ENCODE measurements at places on chromosomes 2 and 18.

- no peak for DNase-seq
Measured at GRCh38 chr18:23772327-23773024, 83.2 kb downstream of the LAMA3 start.

- peak; percentile 36 for DNase-seq
Measured at GRCh38 chr2:231708773-231709635, 679 bp downstream of the PTMA start.

DNA sequence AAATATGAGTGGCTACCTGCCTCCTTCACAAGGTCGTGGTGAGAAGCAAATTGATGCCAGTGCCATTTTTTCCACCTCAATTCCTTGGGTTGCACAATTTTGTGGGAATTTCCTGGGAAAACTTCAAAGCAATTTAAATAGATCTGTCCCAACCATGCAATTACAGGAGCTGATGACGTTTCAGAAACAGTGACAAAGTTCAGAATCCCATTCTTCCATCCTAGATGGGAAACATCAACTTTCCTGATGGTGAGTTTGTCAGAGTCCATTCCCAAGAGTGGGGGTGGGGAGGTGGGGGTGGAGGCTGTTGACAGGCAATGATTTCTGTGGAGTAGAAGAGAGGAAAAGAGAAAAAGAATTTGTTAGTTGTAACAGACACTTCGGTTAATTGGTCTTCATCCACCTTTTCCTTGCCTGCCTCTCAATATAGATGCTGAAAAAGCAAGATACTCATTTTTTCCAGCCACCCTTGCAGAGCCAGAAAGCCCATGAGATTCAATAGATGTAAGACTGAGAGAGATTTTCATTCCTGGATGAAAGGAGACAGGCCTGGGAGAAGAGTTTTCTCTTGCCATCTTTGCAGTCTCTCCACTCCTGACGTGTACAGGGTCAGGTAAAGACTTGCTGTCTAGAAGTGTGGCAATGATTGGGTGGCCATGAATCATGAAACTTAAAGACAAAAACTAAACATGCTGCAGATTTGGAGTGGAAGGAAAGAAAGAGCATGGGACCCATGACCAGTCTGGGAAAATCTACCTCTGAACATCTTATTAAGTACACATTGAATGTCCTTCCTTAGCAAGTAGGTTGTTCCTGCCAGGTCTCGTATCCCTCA, 47.3 kb downstream of the SOCS6 start:
- DNase-seq: no peak

GRCh38 chr18:12159446-12159845, 65.8 kb downstream of the ANKRD62 start:
- no peak for DNase-seq

- DNase-seq: no peak
Measured at GRCh38 chr2:101704046-101704466, 6.5 kb downstream of the MAP4K4 start.

DNA sequence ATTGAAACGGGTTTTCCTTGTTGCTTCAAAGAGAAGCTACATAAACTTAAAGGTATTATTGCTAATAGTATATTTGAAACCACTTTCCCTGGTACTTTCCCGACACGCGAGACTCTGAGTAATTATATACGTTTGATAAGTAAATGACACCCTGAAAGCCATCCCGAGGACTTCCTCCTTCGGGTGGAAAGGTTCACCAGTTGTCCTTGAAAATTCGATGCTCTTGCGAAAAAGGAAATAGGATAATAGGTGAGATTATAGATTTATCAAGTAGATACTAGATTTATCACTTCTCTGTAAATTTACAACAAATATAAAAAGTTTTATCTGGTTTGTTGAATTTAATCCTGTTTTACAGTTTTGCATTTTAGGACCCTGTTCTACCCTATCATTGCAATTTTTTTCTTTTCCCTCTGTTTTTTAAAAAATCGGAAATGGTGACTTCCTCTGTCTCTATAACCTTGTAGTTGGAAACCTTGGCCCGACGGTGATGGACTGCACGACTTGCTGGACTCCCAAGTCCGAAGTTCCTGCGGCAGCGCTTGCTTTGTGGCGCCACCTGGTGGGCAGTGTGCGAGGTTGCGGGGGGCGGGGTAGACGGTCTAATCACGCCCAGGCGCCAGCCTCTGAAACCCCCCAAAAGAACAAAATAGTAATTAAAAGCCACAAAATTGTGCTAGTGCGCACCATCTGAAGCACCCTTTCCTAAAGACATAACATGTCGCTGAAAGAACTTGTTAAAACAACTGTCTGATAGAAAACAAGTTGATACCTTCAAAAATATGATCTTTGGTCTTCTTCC, 972 bp upstream of the DLX2 start:
- peak; percentile 64 for DNase-seq

GRCh38 chr2:230589497-230590015, 123.1 kb upstream of the CAB39 start:
- DNase-seq: no peak

- DNase-seq: peak; percentile 99
Measured at GRCh38 chr2:11154923-11155380, 315 bp upstream of the SLC66A3 start.

DNA sequence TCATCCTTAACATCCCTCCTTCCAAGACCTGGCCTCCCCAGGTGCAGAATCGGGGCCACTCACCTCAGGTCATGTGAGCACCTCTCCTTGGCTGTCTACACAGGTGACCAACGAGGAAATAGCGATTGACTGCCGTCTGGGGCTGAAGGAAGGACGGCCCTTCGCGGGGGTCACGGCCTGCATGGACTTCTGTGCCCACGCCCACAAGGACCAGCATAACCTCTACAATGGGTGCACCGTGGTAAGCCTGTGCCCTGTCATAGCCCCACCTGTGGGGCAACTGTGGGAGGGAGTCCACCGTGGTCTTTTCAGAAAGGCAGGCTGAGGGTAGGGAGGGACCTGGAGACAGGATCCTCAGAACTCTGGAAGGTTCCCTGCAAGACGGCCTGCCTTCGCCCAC, 54.3 kb downstream of the BOLA3 start:
- DNase-seq: no peak

DNA sequence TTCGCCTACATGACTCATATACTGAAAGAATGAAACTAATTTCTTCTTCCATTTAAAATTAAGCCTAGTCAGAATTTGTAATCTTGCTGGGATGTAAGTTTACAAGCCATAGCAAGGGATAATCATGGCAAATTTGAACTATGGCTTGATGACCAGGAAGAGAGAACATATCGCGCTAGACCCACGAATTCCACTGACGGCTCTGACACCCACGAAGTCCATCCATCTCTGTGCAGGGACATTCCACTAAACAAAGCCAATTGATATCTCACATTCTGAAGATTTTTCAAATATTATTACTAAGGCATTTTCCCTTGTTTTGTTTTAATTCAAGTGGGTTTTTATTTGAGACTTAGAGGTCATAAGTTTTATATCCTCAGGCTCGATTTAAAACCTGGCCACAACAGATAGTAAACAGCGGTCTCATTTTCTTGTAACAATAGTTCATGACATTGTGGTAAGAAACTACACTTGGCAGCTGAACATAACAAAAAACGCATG, 113.0 kb downstream of the QPCT start:
- no peak for DNase-seq

DNA sequence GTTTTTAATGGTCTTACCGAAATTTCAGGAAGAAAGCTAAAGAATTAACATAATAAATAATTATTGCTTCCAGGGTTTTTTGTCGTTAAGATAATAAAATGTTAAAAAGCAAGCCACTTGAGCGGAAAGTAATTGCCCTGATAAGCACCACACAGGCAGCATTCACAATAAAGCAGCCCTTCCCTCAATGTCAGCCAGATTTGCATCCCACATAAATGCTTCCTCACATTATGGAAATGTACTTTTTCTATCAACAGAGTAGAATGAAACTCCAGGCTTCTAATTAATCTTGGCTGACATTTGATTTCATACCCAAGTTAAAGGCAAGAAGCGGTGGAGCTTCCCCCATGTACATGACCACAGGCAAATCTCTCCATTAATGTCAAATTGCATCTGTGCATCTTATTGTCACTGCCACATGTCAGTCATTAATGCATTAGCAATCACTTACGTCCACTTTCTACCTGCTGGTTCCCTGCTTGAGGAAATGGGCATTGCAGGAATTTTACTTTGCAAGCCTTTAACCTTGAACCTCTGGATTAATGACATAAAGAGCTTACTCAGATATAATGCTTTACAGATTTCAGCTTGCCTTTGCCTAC, 26.2 kb downstream of the PTPRM start:
- DNase-seq: no peak

DNA sequence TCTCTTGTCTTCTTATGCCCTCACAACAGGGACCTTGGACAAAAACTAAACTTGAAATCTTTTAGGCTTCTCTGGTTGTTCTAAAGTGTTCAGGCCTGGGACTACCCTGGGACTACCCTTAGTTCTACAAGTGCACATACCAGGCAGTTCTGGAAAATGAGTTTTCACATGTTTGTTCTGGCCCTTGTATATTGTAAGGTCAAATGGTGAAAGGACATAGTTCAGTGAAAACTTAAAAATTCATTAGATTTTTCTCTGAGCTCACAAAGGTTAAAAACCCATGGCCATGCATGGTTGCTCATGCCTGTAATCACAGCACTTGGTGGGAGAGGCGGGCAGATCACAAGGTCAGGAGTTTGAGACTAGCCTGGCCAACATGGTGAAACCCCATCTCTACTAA, 875.5 kb upstream of the FAM98A start:
- DNase-seq: no peak

DNA sequence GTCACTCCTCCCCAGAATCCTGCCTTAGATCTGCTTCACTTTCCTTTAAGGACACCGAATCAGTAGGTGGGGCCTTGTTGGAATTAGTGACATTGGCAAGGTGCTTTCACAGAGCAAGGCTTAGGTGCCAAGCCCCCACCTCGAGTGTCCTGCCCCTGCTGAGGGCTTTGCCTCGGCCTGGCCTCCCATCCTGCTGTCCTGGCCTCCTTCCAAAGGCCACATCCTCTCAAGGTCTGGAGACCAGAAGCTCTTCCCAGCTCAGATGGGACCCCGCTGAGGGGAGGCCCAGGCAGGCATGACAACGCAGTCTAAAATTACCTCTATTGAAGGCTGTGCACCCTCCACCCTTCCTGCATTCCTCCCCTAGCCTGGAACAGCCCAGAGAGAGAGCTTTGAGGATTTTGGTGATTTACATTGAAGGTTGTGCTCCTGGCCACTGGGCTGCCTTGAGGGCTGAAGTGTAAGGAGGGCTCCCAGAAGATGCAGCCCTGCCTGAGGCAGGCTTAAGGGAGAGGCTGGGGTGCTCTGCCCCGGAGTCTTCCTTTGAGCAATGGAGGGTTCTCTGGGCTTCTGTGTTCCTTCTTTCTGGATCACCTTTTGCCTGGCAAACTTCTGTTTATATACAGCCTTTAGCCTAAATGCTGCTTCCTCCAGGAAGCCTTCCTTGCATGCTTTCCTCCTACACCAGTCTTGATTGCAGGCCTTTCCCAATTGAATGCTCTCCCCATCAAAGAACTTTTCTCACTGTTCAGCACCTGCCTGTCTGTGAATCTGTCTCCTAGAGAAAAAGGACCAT, 154.4 kb downstream of the DDX1 start:
- no peak for DNase-seq

DNA sequence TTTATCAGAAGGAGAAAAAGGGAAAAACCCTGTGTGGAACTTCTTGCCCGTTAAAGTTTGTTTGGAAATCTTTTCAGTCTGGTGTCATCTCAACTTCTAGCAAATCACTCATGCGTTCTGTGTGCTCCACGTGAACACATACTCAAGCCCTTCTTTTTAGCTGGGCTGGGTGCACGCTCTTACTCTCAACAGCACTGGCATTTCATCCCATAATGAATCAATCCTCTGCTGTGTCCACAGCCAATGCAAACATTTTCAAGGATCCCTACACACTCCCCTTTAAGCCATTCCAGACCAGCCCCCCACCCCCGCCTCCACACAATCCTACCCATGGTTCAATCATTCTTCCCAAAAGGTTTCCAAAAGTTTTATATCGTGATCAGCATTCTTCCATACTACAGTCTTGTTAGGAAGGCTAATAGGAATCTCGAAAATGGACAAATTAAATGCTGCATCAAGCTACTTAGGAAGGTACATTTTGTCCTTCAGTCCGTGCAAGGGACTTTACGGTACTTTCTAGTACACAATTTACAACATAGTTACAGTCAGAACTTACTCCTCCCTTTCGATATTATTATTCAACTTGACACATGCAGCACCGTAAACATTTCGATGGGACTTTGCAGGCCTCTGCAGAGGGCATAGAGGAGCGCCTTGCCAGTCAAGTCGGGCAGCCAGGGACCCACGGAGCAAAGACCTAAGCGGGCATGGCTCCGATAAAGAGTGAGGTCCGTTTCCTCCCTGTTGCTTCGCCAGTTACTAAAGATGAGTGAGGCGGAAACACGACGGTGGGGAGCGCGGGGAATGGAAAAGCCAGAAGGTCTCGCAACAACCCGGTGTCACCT, 1.4 kb downstream of the PTGR3 start:
- DNase-seq: peak; percentile 29

DNA sequence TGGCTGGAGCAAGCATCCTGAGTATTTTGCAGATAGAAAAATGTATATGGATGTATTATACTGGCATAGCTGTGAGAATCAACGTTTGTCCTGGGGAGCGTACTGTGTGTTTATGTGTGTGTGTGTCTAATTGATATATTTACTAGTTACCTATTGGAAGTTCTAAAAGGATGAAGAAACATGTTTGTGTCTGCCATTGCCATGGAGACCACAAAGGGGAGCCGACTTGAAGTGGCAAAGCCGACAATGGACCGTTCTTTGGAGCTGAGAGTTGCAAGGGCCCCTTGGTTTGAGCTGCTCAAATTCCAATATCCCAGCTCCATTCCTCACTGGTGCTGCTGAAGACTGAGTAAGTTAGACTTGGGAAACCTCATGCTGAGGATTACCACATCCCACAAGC, 14.3 kb upstream of the SLC25A52 start:
- no peak for DNase-seq

DNA sequence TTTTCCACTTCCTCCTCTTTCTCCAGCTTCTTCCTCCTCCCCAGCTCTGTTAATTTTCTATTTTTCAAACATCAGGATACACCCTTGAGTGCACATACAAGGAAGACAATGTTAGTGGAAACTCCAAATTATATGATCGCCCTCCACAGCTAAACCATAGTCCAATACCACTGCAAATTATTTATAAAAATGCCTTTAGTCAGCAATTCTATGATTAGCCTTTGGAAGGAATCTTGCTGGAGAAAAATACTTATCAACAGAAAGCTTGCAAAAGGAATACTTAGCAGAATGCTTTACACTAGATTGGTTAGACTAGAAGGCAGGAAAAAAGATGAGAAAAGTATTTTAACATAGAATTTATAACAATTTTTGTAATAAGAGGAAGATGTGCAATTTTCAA, 178.9 kb downstream of the FAM124B start:
- DNase-seq: no peak

- peak; percentile 9 for DNase-seq
Measured at GRCh38 chr2:227033471-227034148, 130.4 kb downstream of the COL4A4 start.

GRCh38 chr2:85215448-85216401, 82.5 kb downstream of the TCF7L1 start:
- no peak for DNase-seq

GRCh38 chr2:71894261-71894660, 253.4 kb downstream of the CYP26B1 start:
- DNase-seq: no peak

GRCh38 chr2:136134126-136134525, 16.2 kb upstream of the CXCR4 start:
- peak; percentile 44 for DNase-seq

GRCh38 chr2:108199726-108200125, 40.0 kb upstream of the SULT1C3 start:
- DNase-seq: no peak

GRCh38 chr2:119760237-119760955, 674 bp downstream of the PTPN4 start:
- DNase-seq: peak; percentile 9

- no peak for DNase-seq
Measured at GRCh38 chr2:29225814-29226213, 110.6 kb downstream of the CLIP4 start.
